ENCODE measurements at places on chromosomes 12 and 14. TPM values are rescaled to one million over a fixed set of nuclear protein-coding genes. Genes with fewer than 3 reads are reported as not detected.

GRCh38 chr14:53963320-53964227 is 6.9 kb upstream of the BMP4 start:
- no peak for DNase-seq

DNA sequence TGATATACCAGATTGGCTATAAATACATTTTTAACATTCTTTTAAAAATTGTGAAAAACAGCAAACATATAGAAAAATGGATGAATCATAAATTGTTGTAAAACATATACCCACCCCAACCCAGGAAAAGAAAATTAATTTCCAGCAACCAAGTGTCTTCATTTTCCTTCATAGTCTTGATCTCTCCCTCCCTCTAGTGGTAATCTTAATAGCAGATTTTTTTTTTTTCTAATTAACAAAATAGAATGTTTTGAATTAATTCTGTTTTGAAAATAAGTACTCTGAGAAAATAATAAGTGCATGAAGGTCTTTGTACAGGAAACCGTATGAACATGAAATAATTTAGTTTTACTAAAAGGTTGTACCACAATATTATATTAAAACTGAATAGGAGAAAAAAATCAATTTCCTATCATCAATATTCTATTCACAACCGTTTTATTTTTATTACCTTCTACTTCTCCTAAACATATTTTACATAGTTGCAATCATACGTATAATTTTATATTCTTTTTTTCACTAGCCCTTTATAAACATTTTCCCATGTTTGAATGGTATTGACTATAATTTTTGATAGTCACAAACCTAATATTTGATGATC is 7.0 kb downstream of the ETNK1 start:
- DNase-seq = no peak

DNA sequence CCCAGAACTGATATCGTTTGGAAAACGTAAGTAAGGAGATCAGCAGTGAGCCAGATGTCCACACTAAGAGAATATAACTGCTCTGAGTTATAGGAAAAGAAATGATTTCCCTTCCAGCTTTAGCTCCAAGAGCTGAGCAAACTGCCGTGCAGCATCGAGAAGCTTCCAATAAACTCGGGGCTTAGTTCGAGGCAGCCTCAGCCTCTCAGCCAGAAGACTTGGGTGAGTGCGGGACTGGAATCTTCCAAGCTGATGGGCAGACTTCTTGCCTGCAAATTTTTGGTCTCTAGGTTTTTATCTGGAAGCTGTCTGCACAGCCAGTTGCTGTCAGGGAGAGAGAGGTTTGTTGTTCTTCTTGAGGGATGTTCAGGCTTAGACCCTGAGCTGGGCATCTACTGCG is 196.1 kb downstream of the PHETA1 start:
- DNase-seq = no peak

- DNase-seq = no peak
Measured at GRCh38 chr12:70268972-70269371, 25.7 kb downstream of the CNOT2 start.

DNA sequence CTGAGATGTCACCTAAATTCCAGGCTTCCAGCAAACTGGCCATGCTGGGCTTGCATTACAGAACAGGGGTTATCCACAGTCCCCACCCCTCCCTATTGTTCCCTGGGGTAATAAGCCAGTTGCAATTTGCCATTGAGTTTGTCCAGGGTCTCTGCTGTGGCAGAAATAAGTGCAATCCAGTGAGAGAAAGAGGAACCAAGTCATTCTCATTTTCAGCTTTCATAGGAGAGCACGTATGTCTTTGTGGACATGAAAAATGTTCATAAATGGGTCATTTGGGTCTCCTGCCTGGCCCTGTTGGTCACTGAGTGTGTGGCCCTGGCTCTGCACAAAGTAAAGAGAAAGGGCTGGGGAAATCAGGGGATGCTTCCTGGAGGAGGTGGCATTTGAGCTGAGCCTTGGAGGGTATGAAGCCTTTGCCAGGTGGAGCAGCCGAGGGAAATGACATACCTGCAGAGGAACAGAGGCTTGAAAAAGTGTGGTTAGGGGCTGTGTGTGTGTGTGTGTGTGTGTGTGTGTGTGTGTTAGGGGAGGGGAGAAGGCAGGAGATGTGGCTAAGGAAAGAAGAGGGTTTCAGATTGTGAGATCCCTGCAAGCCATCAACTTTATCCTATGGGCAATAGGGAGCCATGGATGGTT is 29.3 kb downstream of the CMKLR1 start:
- no peak for DNase-seq

RDH11 gene
- 64.3 TPM for total RNA-seq

Data from activated naive CD4-positive, alpha-beta T cell treated with anti-CD3 and anti-CD28 coated beads for 36 hours (primary cell).